ENCODE measurements at places on chromosomes 16 and 17. TPM values are rescaled to one million over a fixed set of nuclear protein-coding genes. Genes with fewer than 3 reads are reported as not detected.

Gene CPHXL2
- polyA plus RNA-seq: not detected

- peaks cover 25% of the 10 kb centered on the region for H3K4me1 ChIP-seq
- no peaks in the 10 kb centered on the region for H3K27me3 ChIP-seq
- H3K4me3 ChIP-seq: no peak overlapping the region
- peaks cover 15% of the 10 kb centered on the region for H3K36me3 ChIP-seq
- H3K27ac ChIP-seq: no peak overlapping the region
Measured at GRCh38 chr16:30112197-30113030, 923 bp downstream of the GDPD3 start.

DNA sequence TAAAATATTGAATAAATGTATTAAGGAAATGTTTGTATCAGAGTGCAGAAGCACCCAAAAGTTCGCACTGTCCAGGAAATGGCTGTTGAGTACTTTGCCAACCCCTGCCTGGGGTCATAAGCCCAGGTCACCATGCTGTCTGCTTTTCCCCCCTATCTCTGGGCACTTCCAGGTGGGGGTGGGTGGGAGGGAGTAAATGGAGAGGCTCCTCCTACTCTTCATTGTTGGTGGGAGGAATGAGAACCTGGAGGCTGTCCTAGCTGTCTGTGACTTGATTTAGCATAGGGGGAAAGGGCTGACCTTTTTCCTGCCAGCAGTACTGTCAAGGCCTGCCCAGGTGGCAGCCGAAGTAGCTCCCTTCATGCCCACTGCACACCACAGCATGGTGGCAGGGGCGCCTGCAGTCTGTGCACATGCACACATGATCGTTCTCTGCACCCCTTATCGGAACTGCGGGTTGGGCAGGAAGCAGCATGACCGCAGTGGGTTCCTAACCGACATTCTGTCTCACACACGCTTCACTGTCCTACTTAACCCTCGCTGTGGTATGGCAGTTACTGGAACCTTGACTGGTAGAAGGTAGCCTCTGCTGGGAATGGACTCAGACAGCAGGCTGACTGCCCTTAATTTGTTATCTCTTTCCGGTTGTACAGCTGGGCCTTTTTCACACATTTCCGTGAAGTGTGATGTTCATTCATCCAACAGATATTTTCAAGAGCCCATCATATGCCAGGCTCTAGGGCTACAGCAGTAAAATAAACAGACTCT lies 41.5 kb downstream of the LDHD start:
- peaks cover 43% of the 10 kb centered on the region for H3K4me1 ChIP-seq
- peak overlapping the region; percentile 73 for H3K27ac ChIP-seq
- H3K36me3 ChIP-seq: no peaks in the 10 kb centered on the region

- no peaks in the 10 kb centered on the region for H3K27me3 ChIP-seq
- H3K36me3 ChIP-seq: peaks cover 7% of the 10 kb centered on the region
- H3K4me1 ChIP-seq: no peaks in the 10 kb centered on the region
- no peak overlapping the region for H3K4me3 ChIP-seq
Measured at GRCh38 chr16:27723711-27724481, 174.0 kb downstream of the KATNIP start.

DNA sequence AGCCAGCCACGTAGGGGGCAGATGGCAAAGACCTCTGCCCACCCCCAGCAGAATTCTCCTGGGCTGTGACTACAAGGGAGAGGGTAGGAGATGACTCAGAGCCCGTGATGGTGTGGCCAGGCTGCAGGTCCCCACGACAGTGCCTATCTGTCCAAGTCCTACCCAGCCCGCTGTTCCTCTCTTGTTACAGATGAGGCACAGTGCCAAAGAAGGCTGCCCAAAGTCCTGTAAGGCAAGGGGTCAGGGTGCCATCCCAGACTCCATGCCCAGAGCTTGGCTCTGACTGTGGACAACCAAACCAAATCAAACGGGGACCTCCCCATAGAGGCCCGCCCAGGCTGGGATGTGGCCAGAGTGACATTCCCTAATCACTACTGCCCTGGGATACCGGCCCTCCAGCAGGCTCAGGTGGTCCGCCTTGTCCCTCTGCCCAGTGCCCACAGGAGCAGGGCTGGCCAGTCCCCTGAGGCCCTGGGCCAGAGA lies 12.6 kb upstream of the BCAR1 start:
- no peaks in the 10 kb centered on the region for H3K36me3 ChIP-seq
- no peak for DNase-seq
- H3K27me3 ChIP-seq: peaks cover 3% of the 10 kb centered on the region
- peaks cover 14% of the 10 kb centered on the region for H3K4me1 ChIP-seq
- no peak overlapping the region for H3K27ac ChIP-seq

GRCh38 chr16:79093554-79093967 lies 507.0 kb downstream of the MAF start:
- peaks cover 39% of the 10 kb centered on the region for H3K4me1 ChIP-seq
- no peak overlapping the region for H3K27ac ChIP-seq

DNA sequence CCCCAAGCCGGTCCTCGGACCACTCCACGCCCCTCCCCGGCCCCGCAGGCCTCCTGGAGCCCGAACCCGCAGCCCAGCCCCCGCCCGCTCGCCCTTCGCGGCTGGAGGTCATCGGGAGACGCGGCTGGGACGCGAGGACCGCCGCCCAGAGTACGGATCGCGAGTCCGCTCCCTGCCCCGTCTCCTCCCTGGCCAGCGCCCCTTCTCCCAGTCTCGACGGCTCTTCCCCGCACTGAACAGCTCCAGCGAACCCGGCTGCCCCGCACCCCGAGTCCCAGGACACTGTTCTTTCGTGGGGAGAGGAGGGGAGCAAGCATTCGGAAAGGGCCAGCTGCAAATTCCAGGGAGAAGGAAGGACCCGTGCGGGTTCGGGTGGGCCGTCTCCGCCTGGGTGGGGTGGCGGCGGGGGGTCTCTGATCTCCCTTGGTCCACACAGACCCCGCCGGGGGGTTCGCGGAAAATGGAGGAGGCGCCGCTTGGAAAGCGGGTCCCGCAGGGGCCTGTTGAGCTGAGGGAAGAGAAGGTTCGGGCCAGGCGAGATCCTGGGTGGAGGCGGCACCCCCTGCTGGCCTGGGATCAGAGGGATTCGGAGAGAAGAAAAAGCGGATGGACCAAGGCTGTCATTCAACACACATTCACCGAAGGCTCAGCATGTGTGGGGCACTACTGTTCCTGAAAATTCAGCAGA lies 632 bp upstream of the RTN4RL1 start:
- no peak for DNase-seq
- H3K27me3 ChIP-seq: peaks cover 7% of the 10 kb centered on the region
- H3K36me3 ChIP-seq: no peaks in the 10 kb centered on the region
- H3K4me1 ChIP-seq: peaks cover 45% of the 10 kb centered on the region
- no peak overlapping the region for H3K27ac ChIP-seq

- H3K4me3 ChIP-seq: peak overlapping the region; percentile 65
- DNase-seq: peak; percentile 67
- H3K4me1 ChIP-seq: peaks cover 69% of the 10 kb centered on the region
Measured at GRCh38 chr16:29811170-29811895, 660 bp upstream of the PRRT2 start.

GRCh38 chr17:72359811-72360210 lies 239.0 kb downstream of the SOX9 start:
- H3K27ac ChIP-seq: no peak overlapping the region
- no peaks in the 10 kb centered on the region for H3K4me1 ChIP-seq
- H3K27me3 ChIP-seq: no peaks in the 10 kb centered on the region
- no peaks in the 10 kb centered on the region for H3K36me3 ChIP-seq
- no peak for DNase-seq

DNA sequence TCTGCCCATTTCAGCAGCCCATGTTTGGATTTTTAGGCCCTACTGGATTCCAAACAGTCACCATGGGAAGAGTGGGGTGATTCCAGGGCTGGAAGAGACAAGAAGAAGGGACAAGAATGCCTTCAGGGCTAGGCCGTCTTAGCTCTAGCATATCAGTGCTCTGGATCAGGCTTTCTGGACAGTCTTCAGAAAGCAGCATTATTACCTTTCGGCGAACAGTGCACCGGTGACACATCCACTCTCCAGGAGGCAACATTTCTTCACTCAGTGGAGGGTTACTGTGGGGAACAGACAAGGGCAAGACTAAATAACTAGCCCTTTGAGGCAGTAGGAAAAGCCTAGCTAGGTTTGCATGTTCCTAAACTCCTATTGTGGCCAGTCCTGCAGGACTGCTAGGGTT lies 23.9 kb upstream of the DHRS13 start:
- DNase-seq: no peak
- H3K4me1 ChIP-seq: peaks cover 49% of the 10 kb centered on the region
- H3K36me3 ChIP-seq: peaks cover 35% of the 10 kb centered on the region
- H3K27me3 ChIP-seq: no peaks in the 10 kb centered on the region
- peak overlapping the region; percentile 96 for H3K27ac ChIP-seq

- H3K36me3 ChIP-seq: no peaks in the 10 kb centered on the region
- no peak overlapping the region for H3K4me3 ChIP-seq
- no peaks in the 10 kb centered on the region for H3K4me1 ChIP-seq
- H3K27ac ChIP-seq: no peak overlapping the region
- no peak for DNase-seq
- H3K27me3 ChIP-seq: no peaks in the 10 kb centered on the region
Measured at GRCh38 chr17:71067669-71068407, 898.5 kb downstream of the KCNJ2 start.

DNA sequence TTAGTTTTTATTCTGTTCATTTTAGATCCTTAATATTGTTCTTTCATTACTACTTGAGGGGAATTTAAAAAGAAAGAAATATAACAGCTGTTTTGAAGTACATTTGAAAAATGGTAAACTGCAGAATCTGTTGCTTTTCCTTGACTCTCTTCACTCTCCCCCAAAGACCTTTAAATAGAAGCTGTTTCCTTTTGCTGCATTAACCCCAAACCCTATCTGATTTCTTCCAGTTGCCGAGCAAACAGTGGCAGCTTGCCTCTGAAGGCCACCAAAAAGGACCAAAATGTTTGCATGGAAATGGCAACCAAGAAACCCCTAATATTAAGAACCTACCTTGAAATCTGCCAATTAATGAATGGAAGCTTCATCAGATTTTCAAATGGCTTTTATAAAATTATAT lies 37.1 kb downstream of the PRKCA start:
- H3K4me3 ChIP-seq: peak overlapping the region; percentile 52
- H3K4me1 ChIP-seq: peaks cover 15% of the 10 kb centered on the region
- no peak for DNase-seq
- no peaks in the 10 kb centered on the region for H3K27me3 ChIP-seq

Gene FOXF1
- not detected for polyA plus RNA-seq

Gene SERPINF2
- not detected for polyA plus RNA-seq

GRCh38 chr17:50475362-50475761 lies 3.3 kb upstream of the RSAD1 start:
- no peaks in the 10 kb centered on the region for H3K36me3 ChIP-seq
- H3K4me3 ChIP-seq: no peak overlapping the region
- DNase-seq: no peak
- no peak overlapping the region for H3K27ac ChIP-seq
- H3K27me3 ChIP-seq: no peaks in the 10 kb centered on the region

DNA sequence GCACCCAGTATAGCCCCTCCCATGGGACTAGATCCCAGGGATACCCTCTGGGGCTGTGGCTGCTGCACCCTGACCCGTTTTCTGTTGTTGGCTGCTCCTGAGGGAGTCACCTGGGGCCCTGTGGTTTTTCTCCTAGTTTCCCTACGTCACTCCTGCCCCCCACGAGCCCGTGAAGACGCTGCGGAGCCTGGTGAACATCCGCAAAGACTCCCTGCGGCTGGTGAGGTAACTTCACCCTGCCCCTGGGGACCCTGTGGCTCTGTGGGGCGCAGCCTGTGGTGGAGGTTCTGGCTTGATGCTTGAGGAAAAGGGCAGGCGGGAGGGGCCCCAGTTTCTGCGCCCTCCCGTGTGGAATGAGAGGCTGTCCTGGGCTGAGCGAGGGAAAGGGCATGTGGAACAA lies 27.2 kb downstream of the MGRN1 start:
- no peak overlapping the region for H3K4me3 ChIP-seq
- H3K36me3 ChIP-seq: peaks cover 28% of the 10 kb centered on the region
- H3K27ac ChIP-seq: no peak overlapping the region

Gene LPO
- polyA plus RNA-seq: not detected

Gene KRT33B
- not detected for polyA plus RNA-seq

GRCh38 chr16:2058872-2059271 lies 11.1 kb downstream of the TSC2 start:
- no peak overlapping the region for H3K27ac ChIP-seq
- no peaks in the 10 kb centered on the region for H3K4me1 ChIP-seq
- H3K27me3 ChIP-seq: no peaks in the 10 kb centered on the region
- no peak for DNase-seq
- H3K4me3 ChIP-seq: no peak overlapping the region

- no peaks in the 10 kb centered on the region for H3K4me1 ChIP-seq
- H3K36me3 ChIP-seq: no peaks in the 10 kb centered on the region
- no peak overlapping the region for H3K4me3 ChIP-seq
- DNase-seq: no peak
- H3K27ac ChIP-seq: no peak overlapping the region
Measured at GRCh38 chr17:82843904-82844680, 4.3 kb upstream of the ZNF750 start.

DNA sequence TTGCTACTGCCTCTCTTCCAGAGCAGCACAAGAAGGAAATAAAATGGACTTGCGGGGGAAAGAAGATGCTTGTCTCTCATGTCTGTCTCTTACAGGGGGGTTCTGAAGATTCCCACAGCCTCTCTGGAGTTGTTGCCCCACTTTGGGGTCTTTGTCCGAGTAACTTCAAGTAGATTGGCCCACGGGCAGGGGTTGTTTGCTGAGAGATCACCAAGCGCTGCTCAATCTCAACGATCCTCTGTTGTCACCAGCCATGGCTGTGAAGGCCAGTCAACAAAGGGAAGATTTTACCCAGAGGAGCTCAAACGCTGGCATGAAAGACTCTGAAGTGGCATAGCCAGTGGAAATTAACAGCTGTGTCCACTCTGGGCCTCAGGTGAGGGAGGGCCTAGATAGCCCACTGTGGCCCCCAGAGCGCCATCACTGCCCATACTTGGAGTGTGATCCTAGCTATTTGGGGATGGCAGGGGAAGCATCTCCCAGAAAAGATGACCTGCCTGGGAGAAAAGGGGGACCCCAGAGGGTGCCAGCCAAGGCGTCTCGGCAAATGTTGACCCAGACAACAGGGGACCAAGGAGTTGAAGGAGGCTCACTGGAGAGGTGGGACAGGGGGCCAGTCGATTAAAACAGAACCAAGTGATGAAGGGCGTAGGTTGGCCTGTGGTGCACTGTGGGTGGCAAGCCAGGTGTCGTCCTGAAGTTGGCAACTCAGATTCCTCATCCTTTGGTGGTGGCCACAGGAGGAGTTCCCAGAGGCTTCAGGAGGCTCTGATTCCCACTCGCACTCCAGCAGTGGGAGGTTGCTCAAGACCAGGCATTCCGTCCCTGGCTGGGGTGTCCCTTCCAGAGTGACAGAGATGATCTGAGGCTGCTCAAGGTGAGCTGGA lies 28.0 kb downstream of the SLC13A5 start:
- H3K36me3 ChIP-seq: no peaks in the 10 kb centered on the region
- peaks cover 2% of the 10 kb centered on the region for H3K27me3 ChIP-seq
- no peak for DNase-seq
- H3K4me3 ChIP-seq: no peak overlapping the region

GRCh38 chr16:13921328-13921727 lies 1.4 kb downstream of the ERCC4 start:
- peaks cover 7% of the 10 kb centered on the region for H3K36me3 ChIP-seq
- H3K27ac ChIP-seq: no peak overlapping the region
- H3K27me3 ChIP-seq: no peaks in the 10 kb centered on the region
- H3K4me1 ChIP-seq: peaks cover 12% of the 10 kb centered on the region

DNA sequence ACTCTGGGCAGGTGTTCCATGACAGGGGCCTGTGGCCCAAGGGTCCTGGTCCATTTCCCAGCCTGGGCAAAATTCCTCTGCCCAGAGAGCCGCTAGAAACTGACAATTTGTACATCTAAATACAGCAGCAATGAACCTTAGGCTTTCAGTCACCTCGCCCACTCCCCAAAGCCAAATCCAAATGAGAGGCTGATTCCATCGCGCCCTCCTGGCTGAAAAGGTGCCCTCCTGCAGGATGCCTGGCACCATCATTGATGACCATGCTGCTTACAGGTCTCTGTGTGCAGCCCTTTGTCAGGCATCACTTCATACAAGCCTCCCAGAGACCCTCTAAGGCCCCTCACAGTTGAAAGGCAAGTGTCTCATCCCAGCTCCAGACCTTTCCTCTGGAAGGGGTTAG lies 114.7 kb downstream of the C16orf78 start:
- peaks cover 4% of the 10 kb centered on the region for H3K4me1 ChIP-seq
- no peak overlapping the region for H3K4me3 ChIP-seq
- H3K27ac ChIP-seq: no peak overlapping the region
- no peaks in the 10 kb centered on the region for H3K36me3 ChIP-seq

All from CD4-positive, CD25-positive, alpha-beta regulatory T cell (primary cell).